ENCODE measurements at places on chromosomes 6 and 20.

DNA sequence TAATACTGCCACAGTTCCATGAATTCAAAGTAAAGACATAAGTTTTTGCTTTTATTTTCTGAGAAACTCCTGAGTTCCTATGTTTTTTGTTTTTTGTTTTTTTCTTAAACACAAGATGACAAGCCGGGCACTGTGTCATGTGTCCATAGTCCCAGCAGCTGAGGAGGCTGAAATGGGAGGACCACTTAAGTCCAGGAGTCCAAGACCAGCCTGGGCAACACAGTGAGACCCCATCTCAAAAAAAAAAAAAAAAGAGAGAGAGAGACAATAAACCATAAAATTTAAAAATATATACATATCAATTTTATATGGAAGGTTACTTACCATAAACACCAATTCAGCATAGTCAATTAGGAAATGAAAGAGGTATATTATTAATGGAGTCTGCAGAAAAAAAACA, 31.9 kb downstream of the PIGU start:
- DNase-seq: no peak

DNA sequence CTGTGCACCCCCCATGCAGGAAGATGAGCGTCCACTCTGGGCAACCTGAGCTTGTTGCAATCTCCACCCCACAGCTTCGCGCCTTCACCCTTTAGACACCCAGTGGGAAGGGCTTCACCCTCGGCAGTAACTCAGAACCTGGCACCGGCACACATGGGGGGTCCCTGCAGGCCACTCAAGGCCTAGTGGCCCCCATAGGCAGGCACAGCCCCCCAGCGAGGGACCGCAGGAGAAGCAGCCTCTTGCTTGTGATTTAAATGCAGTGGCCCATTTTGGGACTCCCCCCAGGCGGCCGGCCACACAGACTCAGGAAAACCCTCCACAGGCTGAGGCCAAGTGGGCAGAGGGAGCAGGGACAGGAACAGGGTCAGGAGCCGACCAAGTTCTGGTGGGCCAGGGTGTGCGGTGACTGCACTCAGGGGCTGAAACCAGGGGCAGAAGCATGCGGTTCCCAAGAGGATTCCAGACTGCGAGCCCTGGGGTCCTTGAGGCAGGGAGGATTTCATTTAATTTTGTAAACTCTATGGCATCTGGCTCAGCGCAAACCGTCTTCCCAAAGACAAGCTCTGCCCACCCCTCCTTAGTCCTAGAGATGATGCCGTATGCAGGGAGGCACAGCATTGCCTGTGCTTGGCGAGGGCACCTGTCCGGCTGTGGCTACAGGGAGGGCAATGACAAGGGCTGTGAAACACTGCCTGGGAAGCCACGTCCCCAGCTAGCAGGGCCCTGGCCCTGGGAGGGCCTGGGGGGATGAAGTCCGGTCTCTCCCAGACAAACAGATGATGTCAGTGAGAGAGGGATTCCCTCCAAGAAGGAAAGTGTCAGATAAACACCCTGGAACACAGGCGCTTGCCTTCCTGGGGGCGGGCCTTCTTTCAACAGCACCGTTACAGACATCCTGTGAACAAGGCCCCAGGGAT, 52.9 kb upstream of the GPR31 start:
- peak; percentile 9 for DNase-seq

GRCh38 chr6:136720045-136720770, 72.1 kb downstream of the MAP3K5 start:
- DNase-seq: no peak

GRCh38 chr6:112155886-112156285, 68.5 kb downstream of the FAM229B start:
- peak; percentile 62 for DNase-seq

DNA sequence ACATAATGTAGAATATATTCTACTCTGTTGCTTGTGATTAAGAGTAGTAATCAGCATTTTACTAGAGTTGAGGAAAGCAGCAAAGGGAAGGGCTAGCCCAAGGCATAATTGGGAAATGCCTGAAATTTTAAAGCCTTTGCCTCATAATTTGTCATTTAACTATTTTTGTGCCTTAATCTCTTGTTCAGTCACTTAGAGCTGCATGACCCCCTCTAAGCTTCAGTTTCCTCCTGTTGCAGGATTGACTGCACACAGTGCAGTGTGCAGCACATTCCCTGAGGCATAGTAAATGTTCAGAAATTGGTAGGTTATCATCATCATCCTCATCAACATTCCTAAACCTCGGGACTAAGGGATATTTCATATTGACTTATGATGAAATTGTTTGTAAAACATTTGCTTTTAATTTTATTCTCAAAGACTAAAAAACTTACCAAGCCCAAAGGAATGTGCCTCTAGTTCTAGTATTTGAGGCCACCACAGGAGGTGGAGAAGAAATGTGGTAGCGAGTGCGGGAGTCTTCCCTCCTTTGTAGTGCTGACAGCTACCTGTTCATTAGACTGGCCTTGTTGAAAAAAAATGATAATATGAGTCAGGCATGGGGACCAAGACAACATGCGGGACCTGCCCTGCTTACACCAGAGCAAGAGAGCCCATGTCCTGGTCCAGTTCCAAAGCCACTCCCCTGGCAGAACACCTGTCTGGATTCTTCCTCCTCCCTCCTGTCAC, 14.8 kb upstream of the TENT5A start:
- peak; percentile 71 for DNase-seq

DNA sequence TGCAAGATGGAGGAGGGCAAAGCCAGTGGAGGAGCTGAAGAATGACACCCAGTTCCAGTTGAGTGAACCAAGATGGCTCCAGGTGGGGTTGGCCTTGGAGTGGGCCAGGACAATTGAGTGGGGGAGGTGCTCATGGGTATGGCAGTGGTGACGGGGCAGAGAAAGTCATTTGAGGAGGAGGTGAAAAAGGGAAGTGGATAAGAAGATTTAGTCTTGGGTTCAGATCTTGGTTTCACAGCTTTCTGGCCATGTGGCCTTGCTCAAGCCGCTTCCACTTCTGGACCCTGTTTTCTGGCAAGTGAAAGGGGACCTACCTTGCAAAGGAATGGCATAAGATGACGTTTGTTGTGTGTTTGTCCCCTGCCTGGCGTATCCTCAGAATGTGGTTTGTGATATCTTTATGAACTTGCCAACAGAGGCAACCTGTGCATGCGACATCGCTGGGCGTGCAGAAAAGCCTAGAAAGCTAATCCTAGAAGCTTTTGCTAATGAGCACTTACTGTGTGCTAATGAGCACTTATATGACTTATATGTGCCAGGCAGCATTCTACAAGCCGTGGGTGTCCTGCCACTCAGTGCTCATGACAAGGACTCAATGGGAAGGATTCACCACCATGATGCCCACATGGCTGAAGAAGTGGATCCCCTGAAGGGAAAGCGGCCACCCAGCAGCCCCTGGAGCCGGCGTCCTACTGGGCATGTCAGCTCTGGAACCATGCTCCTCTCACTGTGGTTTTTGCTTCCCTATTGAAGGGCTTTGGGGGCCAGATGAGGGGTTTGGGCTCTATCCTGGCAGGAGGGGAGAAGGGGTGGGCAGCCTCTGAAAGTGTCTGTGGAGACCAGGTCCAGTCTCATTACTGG, 23.6 kb upstream of the STX16 start:
- DNase-seq: no peak

DNA sequence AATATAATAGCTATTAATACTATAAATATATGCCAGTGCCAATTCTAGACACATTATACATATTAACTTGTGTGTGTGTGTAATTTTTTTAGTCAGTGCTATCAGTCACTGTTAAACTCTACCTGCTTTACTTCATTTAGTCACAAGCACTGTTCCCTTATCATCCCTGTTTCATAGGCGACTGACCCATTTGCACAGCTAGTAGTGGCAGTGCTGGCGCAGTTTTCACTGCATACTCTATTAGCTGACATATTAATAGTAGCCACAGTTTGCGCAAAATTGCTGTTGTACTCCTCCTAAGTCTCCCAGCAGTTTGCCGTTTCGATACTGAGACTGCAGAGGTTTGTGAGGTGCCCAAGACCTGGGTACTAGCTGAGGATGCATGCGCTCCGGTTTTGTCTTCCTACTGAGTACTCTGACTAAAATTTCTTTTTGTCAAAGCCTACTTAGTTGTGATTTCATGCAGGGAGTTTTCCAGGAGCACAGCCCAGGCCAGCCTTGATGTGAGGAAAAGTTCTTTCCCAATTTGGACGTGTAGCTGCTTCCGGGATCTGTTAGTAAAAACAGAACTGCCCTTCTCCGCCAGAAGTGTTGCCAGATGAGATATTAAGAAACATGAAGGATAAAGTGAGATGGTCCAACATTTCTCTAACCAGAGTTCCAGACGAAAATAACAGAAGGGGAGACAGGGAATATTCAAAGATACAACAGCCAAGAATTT, 5.6 kb downstream of the BAG2 start:
- DNase-seq: no peak

DNA sequence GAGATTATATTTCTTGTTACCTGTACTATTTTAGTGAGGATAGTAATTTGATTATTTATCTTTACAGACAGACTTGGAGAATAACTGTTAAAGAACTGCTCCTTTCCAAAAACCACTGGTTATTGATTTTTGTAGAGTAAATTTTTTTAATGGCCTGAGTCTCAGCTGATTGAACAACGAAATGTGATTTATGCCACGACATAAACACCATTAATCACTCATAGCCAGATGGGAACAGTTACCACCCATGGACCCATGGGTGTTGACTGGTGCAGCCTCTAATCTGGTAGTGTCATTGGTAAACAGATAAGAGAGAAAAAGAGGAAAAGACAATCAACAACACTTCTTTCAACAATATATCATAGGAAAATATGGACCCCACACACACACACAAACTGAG, 101.4 kb upstream of the BEND6 start:
- DNase-seq: no peak

DNA sequence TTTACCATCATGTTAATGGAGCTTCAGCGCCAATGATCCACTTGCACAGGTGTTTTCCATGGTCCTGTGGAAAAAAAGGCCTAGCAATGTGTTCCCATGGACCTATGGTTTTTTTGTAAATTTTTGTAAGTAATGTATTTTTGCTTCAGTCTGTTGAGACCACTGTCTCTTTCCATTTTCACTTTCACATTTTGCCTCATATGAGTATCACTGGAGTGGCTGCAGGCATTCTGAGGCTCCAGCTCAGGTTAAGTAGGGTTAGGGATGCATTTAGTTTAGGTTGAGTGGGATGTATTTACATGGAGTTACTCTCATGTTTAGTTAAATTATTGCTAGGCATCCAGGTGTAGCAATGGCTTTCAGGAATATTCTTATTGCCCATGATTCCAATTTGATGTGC, 19.2 kb upstream of the LMBRD1 start:
- no peak for DNase-seq

GRCh38 chr6:2677080-2677593, 73.6 kb downstream of the MYLK4 start:
- no peak for DNase-seq

- no peak for DNase-seq
Observed at GRCh38 chr6:159097256-159097655, 52.5 kb upstream of the TAGAP start.

DNA sequence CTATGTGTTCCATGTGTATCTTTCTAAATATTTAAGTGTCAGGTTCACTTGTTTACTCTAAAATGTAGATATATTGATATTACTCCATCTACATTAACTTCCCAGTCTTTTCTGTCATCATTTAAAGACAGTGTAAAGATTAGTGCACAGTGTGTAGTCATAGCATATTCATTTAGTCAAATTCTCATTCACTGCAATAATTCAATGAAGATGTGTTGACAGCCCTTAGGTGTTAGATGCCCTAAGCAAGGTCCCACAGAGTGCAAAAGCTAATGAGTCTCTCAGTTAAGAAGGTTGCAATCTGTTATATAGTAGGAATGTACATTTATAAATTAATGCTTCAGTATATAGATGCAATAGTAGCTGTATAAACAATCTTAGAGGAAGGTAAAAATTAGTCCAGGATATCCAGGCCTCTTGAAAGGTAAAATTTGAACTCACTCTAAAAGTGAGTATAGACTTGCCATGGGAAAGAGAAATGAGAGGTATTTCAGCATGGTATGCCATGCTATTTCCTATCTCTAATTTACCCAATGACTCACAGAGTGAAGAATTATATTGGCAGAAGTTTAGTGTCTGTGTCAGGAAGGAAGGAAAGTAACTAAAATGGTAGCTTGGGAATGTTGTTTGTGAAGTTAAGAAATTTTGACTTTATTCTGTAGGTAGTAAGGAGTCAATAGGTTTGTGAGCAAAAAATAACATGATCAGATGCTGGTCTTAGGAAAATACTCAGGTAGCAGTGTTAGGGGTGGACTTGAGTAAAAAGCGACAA, 969.9 kb upstream of the CITED2 start:
- DNase-seq: peak; percentile 71

DNA sequence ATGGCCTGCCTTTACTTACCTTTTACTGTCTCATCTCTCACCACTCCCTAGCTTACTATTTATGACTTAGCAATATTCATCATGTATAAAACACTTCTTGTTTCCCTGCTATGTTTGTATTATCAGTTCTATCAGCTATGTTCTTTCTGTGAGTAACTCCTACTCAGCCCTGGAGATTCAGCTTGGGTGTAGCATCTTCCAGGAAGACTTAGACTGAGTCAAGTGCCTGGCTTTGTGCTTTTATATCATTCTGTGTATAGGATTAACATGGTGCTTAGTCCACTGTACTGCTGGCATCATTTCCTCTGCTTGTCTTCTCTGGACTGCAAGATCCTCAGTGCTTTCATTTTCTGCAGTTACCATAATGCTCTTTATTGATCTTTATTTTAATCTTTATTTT, 257.8 kb downstream of the BTBD3 start:
- no peak for DNase-seq

GRCh38 chr20:38162878-38163875, 1.9 kb downstream of the TGM2 start:
- no peak for DNase-seq

- DNase-seq: no peak
Observed at GRCh38 chr20:33470457-33470856, 19.4 kb upstream of the CBFA2T2 start.

DNA sequence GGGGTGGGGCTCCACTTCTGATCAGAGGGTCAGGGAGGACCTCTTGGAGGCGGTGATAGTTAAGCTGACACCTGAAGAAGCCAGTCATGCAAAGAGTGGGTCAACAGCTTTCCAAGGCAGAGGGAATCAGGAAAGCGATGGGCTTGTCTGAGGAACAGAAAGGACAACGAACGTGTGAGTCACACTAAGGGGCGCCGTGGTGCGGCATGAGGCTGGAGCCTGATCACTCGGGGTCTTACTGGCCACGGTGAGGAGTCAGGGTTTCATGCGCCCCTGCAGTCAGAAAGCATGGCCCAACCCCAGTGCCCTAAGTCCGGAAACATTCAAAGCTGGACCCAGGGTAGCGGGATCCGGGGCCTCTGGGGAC, 50.6 kb upstream of the SLC32A1 start:
- peak; percentile 6 for DNase-seq

- DNase-seq: no peak
Observed at GRCh38 chr20:1164871-1165270, 19.9 kb downstream of the TMEM74B start.

All from astrocyte (in vitro differentiated cells and primary cell).